Cerebellar cortex (tissue), 1 donor: ENCODE measurements at places on chromosomes 16 and 17.

GRCh38 chr16:55052348-55052734 lies 121.7 kb downstream of the IRX5 start:
- no peak for DNase-seq

GRCh38 chr17:5942687-5943086 lies 127.5 kb upstream of the WSCD1 start:
- DNase-seq, result no peak

DNA sequence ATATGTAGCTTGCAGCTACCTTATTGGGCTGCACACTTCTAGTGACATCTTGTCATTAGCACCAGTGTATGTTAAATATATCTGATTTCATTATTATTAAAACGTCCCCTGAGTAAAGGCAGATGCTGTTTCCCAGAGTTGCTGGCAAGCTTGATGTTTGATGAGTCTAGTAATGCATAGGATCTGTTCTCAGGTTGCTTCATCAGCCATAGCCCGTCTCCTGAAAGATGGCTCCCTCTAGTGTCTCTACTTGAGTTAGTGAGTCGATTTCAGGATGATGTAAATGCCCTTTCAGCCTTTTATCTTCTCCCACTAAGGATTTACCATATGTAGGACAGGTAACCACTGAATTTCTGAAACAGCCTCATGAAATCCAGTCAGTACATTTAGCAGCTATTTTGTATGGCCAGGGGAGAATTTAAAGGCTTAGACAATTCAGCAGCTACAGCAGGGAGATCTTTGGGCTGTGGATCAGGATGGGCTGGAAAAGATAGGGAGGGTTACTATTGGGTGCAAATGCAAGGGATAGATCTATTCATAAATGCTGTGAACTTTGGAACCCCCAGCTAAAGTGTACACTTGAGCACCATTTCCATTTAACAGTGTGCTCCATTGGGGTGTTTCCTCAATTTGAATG lies 376.3 kb downstream of the CNTNAP4 start:
- DNase-seq, result peak; percentile 89

DNA sequence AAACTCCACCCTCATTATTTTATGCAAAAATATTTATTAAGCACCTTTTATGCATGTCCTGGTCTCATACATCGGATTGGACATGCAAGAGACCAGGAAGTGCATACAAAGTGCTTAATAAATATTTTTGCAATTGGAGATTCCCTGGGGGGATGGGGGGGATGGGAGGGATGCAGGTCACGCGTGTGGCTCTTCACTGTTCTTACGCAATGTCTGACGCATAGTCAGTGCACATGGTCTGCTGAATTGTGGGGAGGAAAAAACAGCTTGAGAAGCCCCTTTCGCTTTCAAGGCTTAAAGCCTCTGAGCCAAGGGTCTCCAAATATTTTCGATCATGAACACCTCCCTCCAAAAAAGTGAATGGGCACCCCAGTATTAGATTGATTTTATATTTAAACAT lies 96.7 kb upstream of the XYLT1 start:
- no peak for DNase-seq

DNA sequence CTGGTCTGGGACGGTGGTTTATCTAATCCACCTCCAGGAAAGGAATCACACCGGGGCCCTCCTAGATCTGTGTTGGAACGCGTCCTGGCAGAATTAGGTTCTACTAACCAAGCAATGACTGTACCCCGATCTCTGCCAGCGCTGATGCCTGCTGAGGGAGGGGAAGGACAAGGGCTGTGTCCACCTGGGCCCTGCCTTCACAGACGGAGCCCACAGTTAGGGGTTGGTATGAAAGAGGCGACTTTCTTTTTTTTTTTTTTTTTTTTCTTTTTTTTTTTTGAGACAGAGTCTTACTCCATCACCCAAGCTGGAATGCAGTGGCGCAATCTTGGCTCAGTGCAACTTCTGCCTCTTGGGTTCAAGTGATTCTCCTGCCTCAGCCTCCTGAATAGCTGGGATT lies 9.9 kb upstream of the KRT19 start:
- DNase-seq, result no peak

GRCh38 chr17:27343977-27344607 lies 50.2 kb downstream of the WSB1 start:
- DNase-seq, result no peak

DNA sequence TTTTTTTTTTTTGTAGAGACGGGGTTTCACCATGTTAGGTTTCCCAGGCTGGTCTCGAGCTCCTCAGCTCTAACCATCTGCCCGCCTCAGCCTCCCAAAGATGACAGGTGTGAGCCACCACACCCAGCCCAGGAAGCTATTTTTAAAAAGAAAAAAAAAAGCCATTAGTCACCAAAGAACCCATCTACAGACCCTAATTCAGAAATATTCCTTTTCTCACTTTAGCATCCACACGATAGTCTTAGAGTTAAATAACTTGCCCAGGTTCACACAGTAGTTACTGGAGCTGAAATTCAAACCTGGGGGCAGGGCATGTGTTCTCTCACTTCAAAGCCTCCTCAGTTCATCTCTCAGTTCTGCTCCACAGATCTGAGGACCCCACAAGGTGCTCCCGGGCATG lies 70.3 kb upstream of the NOL11 start:
- no peak for DNase-seq
